ENCODE measurements at places on chromosomes 1 and 21. TPM values are rescaled to one million over a fixed set of nuclear protein-coding genes. Genes with fewer than 3 reads are reported as not detected.

GRCh38 chr1:31776516-31776915 lies 12.4 kb upstream of the ADGRB2 start:
- DNase-seq = no peak

DNA sequence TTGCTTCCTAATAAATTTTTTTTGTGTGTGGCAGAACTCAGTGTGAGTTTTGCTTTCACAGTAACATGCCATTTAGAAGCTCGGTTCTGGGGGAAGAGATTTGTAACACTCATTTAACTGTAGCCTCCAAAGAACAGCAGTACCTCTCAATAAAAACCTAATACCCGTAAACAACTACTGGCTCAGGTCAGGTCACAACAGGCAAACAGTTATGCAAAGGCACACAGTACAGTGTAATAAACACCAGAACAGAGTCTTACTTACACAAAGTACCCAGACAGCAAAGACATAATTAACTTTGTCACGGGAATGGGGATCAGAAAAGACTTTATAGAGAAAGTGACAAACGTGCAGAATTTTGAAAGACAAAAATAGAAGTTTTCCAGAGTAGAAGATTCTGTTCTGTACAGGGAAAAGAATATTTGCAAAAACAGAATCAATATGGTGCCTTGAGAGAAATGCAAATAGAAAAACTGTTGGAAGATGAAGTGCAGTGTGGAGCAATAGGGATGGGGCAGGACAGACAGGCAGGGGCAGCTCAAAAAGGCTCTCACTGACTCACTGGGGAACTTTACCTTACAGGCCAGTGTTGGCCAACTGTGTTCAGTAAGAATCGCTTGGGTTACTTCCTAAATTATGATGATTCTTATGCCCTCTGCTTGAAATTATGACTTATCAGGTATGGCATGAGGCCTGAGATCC lies 38.8 kb downstream of the EGLN1 start:
- DNase-seq = no peak

IFI44 gene
- 20.4 TPM for polyA plus RNA-seq

SPRR1B gene
- polyA plus RNA-seq = not detected

LCA5L gene
- polyA plus RNA-seq = 1.5 TPM

DNA sequence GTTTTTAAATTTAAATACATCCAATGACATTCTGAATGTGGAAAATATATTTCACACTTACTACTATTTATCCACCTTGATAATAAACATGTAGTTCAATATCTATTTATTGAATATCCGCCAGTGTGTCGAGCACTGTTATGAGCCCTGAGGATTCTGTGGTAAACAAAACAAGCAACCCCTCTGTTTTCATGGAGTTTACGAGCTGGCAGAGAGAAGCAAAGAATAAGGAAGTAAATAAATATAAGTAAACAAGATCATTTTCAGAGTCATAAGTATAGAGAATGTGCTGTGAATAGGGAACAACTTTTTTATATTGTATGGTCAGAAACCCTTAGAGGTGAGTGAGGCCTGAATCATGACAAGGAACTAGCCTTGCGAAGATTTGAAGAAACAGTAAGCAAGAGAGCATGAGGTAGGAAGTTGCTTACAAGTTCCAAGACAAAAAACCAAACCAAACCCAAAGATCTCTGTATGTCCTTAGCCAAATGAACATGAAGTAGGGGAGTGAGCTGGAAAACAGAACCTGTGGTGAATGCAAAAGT lies 6.4 kb upstream of the SERBP1 start:
- no peak for DNase-seq

Measured in urinary bladder (tissue), 4 donors.